Heart right ventricle (tissue), 16 donors: ENCODE measurements at places on chromosomes 4 and X.
A peak's percentile ranks its signal among the peaks of the same experiment; 100 is the strongest.

GRCh38 chr4:82104578-82104977 is 269.2 kb downstream of the HNRNPD start:
- DNase-seq, result no peak

DNA sequence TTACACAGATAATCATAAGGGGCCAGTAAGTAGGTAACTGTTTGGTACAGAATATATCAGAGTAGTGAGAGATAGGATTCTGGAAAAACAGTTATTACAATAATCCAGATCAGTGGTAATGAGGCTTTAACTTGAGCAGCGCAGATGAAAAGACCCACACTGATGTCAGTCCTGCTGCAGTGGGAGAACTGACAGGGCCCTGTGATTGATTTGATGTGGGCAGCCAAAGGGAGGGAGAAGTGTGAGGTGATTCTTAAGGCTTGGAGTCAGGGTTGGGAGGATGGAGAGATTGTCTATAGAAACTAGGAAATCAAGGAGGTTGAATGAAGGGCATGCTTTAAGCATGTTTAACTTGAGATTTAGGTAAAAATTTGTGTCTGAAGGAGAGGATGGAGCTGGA is 161.4 kb downstream of the VSIG4 start:
- no peak for DNase-seq

DNA sequence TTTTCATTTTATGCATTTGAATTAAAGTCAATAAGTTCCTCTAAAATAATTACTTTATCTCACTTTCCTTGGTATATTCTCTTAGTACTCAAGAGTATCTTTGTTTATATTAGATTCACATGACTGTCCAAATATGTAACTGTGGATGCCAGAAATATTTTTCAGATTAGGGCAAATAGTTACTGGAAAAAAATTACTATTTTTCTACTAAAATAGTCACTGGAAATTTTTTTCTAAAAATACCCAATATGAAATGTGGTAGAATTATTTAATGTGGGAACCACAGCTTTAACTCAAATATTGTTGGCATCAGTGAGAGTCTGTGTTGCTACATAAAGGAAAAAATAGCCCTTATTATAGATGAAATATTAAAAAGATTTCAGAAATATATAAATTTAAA is 70.4 kb upstream of the NMU start:
- DNase-seq, result no peak

DNA sequence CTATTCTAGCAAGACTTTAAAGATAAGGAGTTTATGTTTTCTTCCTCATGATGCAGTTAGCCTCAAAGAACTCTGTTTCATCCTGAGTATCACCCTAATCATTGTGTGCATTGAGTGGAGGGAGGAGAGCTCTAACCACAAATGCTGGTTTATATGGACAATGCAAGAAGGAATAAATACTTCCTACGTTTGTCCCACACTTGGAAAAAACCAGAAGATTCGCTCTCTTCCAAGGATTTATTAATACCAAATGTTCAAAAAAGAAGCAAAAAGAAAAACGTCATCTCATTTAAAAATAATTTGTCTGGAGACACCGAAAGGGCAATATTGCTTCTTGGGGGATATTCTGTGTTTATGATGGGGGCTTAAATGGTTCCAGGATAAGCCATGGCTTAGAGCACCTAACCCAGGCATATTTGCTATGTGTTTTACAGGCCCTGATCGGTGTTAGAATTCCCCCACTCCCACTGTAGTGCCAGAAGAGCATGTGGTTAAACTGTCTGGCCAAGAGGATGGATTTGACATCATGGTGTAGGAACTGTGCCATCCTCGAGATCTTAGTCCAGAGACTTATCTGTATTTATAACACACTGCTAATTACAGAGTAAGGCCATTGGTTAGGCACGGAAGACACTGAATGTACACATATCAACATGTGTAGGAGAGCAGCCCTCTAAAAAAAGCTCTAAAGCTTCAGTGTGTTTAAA is 227.2 kb downstream of the ANK2 start:
- peak; percentile 23 for DNase-seq

DNA sequence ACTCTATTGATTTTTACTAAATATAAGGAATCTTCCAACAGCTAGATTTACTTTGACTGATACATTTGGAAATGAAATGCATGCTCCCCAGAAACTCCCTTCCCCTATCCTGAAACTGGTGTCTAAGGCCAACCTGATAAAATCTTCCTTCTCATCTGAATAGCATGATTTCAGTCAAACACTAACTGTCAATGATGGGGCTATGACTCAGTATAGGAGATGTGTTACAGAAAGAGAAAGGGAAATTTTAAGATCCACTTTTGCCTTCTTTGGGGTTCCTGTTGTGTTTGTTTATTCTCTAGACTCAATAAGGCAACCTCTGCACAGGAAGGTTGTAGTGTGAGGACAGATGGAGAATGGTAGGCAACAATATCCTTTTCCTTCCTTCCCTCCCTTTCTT is 160.7 kb downstream of the MOSPD2 start:
- no peak for DNase-seq

DNA sequence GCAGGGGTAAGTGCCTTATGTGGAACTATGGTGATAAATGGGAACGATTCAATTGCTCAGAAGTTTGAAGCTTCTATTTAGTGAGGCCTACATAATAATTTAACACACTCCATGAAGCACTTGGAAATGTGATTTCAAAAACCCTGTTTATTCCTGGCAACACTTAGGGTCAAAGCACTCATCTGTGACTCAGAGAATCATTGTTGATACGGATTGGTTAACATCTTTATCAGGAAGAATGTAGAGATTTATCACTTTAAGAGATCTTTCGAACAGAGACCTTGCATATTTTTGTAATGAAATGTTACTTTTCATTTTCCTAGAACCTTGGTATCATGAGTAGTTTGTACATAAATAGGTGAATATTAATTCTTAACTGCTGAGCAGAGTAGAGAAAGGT is 269.1 kb upstream of the SLIT2 start:
- no peak for DNase-seq

- DNase-seq, result no peak
These were observed 97.8 kb downstream of the WFS1 start for GRCh38 chr4:6367371-6367851.

DNA sequence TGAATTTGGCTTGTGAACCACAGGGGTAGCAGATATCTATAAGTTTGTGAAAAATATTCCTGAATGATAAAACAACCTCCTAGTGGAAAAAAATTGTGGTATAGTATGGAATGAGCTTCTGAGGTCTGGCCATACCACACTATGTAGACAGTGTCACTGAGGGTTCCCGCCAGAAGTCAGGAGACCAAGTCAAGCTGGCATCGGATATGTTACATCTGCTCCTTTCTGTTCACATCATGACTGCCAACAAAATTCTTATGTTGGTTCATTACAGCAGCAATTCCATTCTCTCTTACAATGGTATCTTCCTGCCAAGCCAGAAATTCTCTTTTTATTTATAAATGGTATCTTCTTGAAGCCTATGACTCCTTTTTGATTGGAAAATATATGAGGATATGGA is 273.0 kb downstream of the PPP3CA start:
- DNase-seq, result no peak

DNA sequence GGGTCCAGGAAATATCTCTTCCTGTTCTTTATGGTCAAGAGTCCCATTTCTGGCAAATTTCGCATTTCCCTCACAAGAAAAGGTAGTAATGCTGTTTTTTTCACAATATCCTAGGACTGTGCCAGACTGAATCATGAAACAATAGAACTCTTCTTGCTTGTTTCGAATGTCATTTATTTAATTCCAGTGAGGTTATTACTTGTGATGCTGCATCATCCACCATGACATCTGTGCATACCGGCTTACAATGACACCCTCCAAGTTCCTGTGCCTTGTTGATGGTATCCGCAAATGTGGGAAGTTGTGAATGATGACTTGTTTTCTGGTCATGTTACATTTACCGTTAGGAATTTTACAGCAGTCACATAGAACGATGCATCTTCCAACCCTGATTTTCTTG is 42.9 kb upstream of the SPRY1 start:
- DNase-seq, result no peak

GRCh38 chr4:20266215-20267082 is 14.7 kb downstream of the SLIT2 start:
- no peak for DNase-seq

DNA sequence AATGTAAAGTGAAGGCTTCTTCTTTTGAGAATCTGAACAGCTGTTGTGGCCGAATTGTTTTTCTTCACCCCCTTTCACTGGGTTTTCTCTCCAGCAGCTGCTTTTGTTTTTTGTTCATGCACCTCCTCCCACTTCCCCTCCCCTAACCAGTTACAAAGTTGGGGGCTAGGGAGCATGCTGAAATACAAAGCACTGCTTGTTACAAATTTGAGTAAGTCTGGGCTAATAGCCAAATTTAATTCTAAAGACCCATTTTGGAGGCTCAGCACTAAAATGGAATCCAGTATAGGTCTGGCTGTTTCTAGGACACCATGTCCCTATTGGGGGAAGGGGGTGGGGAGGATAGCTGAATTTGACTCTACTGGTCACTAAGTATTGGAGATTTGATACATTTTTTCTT is 89.2 kb upstream of the GPM6B start:
- no peak for DNase-seq

DNA sequence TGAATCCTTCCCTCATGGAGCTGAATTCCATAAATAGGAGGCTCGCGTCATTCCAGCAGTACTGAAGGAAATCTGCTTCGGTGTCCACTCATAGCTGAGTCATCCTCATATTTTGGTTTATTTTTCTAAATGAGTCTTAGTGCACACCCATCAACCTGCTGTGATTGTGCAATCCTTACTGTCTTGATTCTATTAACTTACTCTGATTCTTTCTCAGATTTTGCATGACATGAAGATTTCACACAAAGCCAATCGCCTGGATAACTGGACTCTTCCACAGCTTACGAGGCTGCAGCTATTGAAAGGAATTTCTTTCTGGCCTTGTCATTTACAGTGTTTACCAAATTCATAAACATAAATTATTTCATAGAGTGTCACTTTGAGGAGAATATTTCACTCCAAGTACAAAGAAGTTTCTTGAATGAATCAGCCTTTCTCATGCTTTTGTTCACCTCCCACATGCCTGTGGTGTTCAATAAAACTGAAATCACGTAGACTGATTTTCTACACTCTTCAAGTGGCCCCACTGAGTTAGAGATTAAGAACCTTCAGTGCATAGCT is 207.6 kb upstream of the SLITRK2 start:
- no peak for DNase-seq

GRCh38 chrX:19810006-19810774 is 77.2 kb downstream of the SH3KBP1 start:
- DNase-seq, result no peak
